Pons (tissue), 1 donor: ENCODE measurements at places on chromosomes 12 and 14.
A peak's percentile ranks its signal among the peaks of the same experiment; 100 is the strongest.

- DNase-seq, result no peak
Measured at GRCh38 chr14:68506645-68507419, 286.0 kb downstream of the ZFP36L1 start.

DNA sequence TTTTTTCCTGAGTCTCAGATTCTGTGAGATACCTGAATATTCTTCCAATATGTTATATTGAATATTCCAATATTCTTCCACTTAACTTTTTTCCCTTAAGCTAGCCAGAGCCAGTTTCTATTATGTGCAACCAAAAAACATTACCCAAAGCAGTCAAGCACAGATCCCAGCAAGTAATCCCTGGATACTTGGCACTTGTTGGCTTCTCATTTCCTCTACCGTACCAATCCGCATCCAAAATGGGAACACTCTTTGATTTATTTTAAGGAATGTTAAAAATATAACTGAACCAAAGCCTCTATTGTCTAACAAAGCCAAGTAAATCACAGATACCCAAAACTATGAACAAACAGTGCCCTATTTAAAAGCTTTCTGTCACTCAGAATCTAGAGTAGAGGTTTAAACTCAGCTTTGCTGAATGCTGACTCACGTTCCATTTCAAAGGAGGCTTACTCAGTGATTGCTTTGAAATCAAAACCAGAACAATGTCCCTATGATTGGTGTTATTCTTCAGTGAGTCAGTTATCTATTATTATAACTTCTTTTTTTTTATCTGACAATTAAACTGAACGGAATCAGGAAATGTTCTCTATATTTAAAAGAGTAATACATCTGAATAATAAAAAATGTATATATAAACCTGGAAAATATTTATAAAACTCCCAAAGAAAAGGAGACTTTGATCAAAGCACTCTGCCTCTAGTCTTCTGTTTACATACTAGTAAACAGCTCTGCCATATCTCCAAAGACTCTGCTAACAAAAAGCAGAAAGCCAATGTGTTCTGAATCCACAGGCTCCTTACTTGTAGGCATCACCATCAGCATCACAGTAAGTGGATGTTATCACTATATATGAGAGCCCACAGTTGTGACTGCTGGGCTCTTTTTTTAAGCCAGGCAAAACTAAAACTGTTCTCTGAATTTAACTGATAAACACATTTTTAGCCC, 360.8 kb downstream of the CCDC91 start:
- peak; percentile 8 for DNase-seq

DNA sequence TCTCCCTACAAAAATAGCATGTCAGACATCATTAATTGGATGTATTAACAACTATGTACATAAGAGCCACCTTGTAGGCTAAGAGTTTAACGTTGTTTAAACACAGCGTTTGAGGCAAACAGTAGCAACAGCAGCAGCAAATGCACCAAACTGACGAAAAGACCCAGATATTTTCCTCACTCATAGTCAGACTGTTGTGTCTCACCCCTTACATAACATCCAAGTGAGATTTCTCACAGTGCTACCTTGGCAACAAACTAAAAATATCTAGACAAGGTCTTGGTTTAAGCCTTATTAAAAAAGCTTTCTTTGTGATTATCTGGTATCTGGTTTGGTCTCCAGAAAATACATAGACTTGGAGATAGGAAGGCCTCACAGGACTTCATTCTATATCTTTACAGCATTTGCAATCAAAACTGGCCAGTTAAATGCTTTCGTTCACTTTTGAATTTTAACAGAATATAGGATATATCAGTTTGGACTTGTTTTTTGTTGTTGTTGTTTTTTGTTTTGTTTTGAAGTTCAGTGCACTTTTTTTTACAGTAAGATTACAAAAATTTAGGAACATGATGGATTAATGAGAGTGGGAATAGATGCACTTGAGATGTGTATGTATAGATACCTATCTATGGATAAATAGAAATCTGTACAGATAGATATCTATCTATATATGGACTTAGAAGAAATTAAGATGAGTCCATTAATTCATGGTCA, 4.1 kb downstream of the BHLHE41 start:
- peak; percentile 81 for DNase-seq

DNA sequence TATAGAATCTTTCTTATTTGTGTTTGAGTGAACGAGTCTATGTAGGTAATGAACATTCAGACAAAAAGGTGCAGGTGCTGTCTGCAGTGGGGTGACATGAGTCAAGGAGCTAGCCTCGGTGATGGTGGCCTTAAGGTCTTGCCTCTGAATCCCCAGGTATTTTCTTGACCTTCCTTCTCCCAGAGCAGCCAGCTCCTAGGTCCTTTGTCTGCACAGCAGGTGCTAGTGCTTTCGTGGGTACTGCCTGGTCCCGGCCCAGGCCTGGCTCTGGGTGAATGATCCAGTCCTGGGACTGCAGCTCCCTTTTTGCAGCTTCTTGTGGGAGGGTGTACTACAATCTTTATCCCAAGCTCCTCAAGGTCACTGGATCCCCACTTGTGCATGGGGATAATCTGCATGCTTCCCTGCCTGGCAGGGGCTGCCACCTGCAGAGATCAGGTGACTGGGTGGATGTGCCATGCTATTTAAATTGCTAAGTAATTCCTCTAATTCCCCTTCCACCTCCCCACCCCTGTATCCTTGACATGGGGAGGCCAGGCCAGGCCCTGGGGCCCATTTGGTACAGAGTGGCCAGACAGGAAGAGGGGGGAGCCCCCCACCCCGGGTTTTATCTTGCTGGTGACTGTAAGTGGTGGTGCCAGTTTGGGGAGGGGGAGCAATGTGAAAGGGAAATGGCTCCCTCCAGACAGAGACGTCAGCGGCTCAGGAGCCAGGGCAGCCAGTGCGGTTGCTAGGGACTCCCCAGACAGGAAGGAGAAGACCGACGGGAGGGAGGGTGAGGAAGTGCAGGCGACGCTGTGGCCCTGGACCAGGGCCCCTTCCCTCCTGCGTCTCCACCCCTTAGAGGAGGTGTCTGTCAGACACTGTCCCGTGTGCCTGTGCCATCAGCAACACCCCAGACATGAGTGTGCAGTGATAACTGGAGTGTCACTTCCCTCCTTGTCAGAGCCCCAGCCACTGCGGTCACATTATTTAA, 6.7 kb downstream of the VASH1 start:
- DNase-seq, result peak; percentile 84

DNA sequence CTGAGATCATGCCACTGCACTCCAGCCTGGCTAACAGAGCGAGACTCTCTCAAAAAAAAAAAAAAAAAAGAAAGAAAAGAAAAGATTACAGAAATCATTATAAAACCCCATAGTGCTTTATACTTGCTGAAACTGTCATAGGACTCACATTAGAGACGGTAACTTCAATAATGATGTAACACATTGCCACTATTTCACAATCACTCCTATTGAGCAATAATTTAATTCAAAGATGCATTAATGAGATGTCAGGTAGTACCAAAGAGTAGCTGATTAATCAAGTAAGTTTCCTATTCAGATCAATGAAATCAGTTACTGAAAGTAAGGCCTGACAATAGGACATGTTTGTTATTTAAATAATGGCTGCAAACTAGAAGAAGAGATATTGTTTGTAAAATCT, 751.5 kb upstream of the ALG10B start:
- DNase-seq, result no peak

DNA sequence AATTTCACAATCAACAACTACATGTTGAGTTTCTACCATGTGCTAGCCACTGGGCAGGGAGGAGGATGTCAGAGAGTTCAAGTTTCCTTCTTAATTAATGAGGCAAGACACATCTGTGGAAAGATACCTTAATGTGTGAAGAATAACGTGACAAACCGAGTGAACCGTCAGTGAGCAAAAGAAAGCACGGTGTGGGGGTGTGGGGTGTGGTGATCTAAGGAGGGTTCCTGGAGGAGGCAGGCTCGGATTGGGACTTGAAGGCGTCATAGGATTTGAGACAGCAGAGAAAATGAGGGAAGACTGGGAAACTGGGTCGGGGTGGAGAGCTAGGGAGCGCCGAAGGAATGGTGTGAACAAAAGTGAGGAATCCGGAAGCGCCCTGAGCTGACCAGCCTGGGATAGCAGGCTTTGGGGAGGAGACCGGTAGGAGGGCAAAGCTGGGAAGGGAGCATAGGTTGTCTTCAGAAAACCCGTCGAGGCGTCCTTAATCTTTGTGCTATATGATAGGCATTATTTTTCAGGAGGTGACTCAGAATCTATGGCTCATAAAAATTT, 22.3 kb downstream of the GALNT8 start:
- no peak for DNase-seq

- DNase-seq, result no peak
Measured at GRCh38 chr12:6635856-6636531, at the start of gene LPAR5. LPAR5 (minus strand) TSS chr12:6635959; CDS start chr12:6621248, 14,711 bp downstream.

GRCh38 chr14:74424606-74425005, 1.4 kb downstream of the SYNDIG1L start:
- no peak for DNase-seq

DNA sequence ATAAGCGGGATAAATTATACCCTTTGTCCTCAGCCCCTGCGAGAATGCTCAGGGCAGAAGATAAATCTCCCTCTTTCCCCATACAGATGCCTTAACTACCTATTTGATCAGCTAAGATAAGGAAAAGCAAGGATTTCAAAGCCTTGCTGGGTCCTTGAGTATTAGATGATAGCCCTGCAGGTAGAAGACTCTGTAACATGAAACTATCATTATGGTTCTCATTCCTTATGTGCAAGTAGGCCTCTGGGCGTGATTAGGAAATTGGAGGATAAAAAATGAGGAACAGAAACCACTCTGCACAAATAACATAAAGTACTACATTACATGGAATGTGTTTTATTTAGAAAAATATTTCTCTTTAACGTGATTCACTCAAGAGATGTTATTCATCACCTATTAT, 14.5 kb upstream of the WDR89 start:
- no peak for DNase-seq

DNA sequence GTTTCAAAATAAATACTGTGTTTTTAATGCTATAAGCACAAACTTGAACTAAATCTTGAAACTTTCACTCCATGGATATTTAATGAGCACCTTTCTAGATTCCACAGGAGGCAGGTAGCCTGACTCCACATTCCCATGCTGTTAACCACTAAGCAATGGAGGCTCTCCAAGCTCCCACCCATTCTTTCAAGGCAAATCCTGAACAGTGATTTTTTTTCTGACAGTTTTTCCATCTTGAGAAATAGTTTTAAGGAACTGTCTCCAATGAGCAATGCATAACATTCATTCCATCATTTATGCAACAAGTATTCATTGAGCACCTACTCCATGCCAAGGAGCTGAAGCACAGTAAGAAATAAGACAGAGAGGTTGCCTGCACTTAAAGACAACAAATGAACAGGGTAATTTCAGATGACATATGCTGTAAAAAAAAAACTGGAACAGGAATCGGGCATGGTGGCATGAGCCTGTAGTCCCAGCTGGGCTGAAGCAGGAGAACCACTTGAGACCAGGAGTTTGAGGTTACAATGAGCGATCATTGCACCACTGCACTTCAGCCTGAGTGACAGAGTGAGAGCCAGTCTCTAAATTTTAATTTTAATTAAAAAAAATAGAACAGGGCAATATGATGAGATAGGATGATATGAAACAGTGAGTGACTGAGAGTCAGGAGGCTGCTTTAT, 102.3 kb upstream of the CPSF6 start:
- DNase-seq, result no peak

GRCh38 chr14:100159094-100159864, at the start of gene DEGS2:
DEGS2 (minus strand) TSS chr14:100159645; CDS start chr14:100159587, 58 bp downstream.
- no peak for DNase-seq

- DNase-seq, result no peak
Measured at GRCh38 chr14:21043387-21043973, 1.3 kb downstream of the RNASE7 start.

- DNase-seq, result no peak
Measured at GRCh38 chr14:84482256-84483071, 1047.5 kb upstream of the FLRT2 start.

- DNase-seq, result no peak
Measured at GRCh38 chr14:89217891-89218290, 199.1 kb downstream of the FOXN3 start.

DNA sequence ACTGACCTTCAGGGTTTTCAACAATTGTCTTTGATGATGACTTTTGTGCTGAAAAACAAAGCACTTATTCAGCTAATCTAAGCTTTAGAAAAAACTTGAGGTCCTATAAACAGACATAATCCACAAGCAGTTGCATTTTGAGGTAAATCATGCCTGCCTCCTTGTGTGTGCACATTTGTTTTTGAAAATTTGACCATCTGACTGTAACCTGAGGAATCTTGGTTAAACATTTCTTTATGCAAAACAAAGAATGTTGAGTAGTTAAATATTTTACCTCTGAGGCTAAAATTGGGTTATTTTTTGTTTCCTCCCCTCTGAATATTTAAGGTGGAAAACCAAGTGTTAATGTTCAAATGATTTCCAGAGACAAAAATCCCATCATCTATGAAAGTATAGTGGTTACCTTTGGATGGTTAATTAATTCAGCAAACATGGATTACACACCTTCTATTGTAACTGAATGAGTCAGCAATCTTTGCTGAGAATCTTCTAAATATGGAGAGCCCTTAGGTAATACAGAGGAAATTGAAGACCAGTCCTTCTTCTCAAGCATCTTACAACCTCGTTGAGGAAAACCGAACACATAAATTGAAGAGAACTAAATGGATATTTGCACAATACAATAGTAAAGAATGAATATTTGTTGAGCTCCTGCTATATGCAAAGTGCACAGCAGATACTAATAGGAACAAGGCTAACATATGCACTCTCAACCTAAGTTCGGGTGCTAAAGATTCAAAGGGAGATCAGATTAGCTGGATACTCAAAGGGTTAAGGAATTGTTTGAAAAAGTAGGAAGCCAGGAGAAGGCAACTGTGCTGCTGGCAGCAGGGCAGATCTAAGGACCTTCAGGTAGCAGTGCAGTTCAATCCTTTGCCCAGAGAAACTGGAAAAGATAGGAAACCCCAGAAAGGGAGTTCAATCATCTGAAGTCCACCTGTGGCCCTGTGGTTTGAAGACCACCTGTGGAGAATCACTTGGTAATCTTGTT, 115.2 kb downstream of the BMP4 start:
- no peak for DNase-seq

GRCh38 chr12:66247741-66248140, 54.6 kb upstream of the HELB start:
- no peak for DNase-seq

DNA sequence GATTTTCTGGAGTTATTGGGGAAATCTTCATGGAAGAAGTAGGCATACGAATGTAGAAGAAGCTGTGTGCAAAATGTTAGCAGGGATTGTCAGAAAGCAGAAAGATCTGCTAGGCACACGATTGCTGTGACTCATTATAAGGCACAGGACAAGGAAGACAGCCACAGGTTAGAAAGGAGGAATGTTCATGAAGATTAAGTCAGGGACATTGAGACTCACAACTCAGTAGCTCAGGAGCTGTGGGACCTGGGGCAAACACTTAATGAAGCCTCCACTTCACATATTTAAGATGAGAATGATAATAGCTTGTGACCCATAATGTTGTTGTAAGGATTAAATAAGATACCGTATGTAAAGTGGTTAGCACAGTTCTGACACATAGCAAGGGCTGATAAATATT, 26.6 kb upstream of the RTRAF start:
- DNase-seq, result no peak

GRCh38 chr12:51923506-51924365, 16.4 kb downstream of the ACVRL1 start:
- DNase-seq, result no peak
